ENCODE measurements at places on chromosomes 13 and 19.

GRCh38 chr13:49108196-49108595 is 111.9 kb upstream of the MLNR start:
- no peak for DNase-seq

- DNase-seq, result peak; percentile 43
Observed at GRCh38 chr13:43377973-43378372, 354.6 kb downstream of the DNAJC15 start.

- peak; percentile 78 for DNase-seq
Observed at GRCh38 chr19:7926021-7926726, at the start of gene CTXN1. Gene CTXN1, minus strand, starts transcription at chr19:7926135. Its CDS starts 597 bp downstream, at chr19:7925538.

- DNase-seq, result no peak
Observed at GRCh38 chr13:100044936-100045335, 44.0 kb upstream of the PCCA start.

DNA sequence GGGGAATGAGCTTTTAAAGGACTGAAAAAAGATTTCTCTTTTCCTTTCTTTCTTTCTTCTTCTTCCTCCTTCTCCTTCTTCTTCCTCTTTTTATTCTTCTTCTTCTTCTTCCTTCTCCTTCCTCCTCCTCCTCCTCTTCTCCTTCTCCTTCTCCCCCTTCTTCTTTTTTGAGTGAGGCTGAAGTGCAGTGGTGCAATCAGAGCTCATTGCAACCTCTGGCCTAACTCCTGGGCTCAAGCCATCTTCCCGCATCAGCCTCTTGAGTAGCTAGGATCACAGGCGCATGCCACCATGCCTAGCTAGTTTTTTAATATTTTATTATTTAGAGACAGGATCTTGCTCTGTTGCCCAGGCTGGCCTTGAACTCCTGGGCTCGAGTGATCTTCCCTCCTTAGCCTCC is 120.9 kb upstream of the KL start:
- no peak for DNase-seq

- no peak for DNase-seq
Observed at GRCh38 chr19:6988257-6988656, 33.0 kb downstream of the MBD3L2B start.

GRCh38 chr13:36051082-36051481 is 80.1 kb downstream of the DCLK1 start:
- DNase-seq, result no peak

- DNase-seq, result no peak
Observed at GRCh38 chr19:10661946-10662345, 7.8 kb downstream of the ILF3 start.

GRCh38 chr19:21143854-21144253 is 2.0 kb downstream of the ZNF431 start:
- DNase-seq, result no peak

DNA sequence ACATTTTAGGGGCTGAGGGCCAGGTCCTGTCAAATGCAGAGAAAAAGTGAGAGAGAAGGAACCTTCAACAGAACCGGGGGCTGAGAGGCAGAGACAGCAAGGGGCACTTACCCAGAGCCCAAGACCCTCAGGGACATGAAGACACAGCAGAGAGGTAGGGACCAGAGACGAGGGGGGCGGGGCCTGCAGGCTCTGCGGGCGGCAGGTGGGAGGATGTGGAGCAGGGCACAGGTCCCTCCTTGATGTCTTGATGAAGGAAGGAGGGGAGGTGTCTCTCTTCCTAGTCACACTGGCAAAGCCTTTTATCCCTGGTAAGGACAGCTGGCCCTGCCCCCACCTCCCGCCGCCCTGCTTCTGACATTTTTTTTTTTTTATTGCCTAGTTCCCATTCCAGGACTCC is at the start of gene KLK14:
Gene KLK14, minus strand, starts transcription at position 277 of the 400 bp plus-strand sequence. Its CDS starts 273 bp downstream, at position 4.
- DNase-seq, result no peak

- no peak for DNase-seq
Observed at GRCh38 chr13:95954266-95954665, 98.9 kb downstream of the UGGT2 start.

GRCh38 chr19:2274185-2274711 is 7.7 kb downstream of the PEAK3 start:
- peak; percentile 34 for DNase-seq

- DNase-seq, result peak; percentile 4
Observed at GRCh38 chr13:39874331-39875053, 219.0 kb downstream of the COG6 start.

DNA sequence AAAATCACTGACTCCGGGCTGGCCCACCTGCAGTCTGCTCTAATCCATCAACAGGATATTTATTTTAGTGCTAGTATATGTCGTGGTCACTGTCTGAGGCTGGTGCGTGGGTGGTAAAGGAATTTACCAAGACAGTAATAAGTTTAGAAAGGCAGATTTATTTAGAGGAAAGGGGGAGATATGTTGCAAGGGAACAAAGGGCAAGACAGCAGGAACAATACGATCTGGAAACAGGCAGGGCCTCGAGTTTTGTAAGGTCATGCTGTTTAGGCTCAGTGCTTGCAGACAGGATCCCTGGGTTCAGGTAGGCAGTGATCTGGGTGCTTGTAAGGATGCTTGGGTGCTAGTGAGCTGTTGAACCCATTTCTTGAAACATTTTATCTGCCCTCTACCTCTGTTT is 748.2 kb upstream of the SLITRK5 start:
- DNase-seq, result no peak

DNA sequence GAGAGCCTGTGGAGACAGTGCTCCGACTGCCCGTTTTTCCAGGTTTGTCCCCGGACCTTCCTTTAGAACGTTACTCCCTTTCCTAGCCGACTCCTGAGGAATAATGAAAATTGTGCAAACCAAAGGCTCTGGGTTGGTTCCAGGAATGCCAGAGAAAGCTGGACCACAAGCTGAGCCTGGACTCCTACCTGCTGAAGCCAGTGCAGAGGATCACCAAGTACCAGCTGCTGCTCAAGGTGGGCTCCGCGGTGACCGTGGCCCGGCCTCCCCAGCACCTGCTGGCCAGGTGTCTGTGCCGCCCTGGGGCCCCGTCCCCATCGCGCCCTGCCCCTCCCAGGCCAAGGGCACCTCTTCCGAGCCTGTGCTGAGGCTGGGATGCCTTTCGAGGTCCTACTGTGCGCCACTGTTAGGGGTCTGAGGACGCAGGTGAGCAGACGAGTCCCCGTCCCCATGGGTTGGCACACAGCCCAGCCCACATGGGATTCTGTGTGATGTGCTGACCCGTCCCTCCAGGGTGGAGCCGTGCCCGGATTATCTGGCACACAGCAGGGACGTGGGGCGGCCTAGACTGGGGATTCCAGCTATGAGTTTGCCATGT is 20.5 kb upstream of the F7 start:
- DNase-seq, result no peak

GRCh38 chr13:54029226-54029625 is 1000.6 kb downstream of the OLFM4 start:
- no peak for DNase-seq

GRCh38 chr13:28872427-28873176 is 52.5 kb downstream of the MTUS2 start:
- no peak for DNase-seq

DNA sequence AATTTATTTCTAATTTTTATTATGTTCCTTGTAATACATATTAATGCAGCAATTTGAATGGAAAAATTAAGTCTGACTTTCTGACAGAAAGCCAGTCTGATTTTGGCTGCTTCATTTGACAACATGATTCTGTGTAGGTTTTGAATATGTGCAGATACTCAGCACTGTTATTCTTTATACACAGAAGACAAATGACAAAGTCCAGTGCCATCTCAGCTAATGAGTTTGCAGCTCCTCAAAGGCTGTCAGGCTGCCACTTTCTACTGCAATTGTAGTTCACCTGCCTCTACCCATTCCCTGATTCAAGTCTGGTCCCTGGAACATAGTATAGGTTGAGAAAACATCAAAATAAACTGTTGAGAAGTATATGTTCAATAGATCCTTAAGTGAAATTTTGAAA is 2.9 kb upstream of the CHAMP1 start:
- no peak for DNase-seq

DNA sequence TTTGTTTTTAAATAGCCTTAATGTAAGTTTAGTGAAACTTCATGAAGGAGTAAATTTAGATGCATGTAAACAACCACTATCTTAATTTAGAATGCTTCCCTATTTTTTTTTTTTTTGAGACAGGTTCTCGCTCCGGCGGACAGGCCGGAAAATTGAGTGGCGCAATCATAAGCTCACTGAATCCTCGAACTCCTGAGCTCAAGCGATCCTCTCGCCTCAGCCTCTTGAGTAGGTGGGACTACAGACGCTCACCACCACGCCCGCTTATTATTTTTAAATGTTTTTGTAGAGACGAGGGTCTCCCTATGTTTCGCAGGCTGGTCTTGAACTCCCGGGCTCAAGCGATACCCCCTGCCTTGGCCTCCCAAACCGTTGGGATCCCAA is 1.6 kb downstream of the TEX30 start:
- no peak for DNase-seq

- DNase-seq, result no peak
Observed at GRCh38 chr13:100510208-100510957, 78.2 kb downstream of the GGACT start.

DNA sequence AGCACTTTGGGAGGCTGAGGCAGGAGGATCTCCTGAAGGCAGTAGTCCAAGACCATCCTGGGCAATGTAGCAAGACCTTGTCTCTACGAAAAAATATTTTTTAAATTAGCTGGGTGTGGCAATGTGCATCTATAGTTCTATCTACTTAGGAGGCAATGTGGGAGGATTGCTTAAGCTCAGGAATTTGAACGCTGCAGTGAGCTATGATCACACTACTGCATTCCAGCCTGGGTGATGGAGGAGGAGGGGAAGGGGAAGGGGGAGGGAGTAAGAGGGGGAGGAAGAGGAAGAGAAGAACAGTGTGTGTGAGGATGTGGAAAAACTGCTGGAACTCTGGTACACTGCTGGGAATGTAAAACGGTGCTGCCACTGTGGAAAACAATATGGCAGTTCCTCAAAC is 9.2 kb upstream of the CLIP3 start:
- DNase-seq, result peak; percentile 82

GRCh38 chr13:113058988-113059850 is 46.4 kb upstream of the F7 start:
- no peak for DNase-seq

DNA sequence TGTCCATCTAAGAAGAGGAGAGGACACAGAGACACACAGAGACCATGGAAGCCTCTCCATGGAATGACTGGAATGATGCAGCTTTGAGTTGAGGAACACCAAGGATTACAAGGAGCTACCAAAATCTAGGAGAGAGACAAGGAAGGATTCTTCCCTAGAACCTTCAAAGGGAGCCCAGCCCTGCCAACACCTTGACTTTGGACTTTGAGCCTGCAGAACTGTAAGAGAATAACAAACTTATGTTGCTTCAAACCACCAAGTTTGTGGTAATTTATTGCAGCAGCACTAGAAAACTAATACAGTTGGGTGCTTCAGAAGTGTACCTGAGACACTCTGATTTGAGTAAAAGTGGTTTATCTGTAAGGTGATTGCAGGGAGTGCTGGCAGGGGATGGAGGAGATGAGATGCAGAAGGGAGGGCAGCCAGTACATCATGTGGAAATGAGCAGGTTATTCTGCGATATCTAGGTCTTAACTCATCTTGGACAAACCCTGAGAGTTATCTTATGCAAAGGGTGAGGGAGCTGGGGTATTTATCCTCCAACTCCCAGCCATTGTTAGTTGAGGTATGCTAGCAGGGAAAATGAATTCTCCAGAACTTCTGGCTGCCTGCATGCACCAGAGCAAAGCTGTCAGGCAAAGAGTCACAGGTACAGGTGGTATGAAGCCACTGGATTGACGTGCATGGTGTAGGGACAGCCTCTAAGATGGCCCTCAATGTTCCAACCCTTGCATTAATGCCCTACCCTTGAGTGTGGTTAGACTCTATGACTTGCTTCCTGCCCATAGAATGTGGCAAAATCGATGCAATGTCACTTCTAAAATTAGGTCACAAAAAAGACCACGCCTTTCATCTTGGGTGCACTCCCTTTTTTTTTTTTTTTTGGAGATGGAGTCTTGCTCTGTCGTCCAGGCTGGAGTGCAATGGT is 31.3 kb upstream of the ADGRL1 start:
- no peak for DNase-seq

- no peak for DNase-seq
Observed at GRCh38 chr19:9914001-9914314, 22.4 kb downstream of the OLFM2 start.

DNA sequence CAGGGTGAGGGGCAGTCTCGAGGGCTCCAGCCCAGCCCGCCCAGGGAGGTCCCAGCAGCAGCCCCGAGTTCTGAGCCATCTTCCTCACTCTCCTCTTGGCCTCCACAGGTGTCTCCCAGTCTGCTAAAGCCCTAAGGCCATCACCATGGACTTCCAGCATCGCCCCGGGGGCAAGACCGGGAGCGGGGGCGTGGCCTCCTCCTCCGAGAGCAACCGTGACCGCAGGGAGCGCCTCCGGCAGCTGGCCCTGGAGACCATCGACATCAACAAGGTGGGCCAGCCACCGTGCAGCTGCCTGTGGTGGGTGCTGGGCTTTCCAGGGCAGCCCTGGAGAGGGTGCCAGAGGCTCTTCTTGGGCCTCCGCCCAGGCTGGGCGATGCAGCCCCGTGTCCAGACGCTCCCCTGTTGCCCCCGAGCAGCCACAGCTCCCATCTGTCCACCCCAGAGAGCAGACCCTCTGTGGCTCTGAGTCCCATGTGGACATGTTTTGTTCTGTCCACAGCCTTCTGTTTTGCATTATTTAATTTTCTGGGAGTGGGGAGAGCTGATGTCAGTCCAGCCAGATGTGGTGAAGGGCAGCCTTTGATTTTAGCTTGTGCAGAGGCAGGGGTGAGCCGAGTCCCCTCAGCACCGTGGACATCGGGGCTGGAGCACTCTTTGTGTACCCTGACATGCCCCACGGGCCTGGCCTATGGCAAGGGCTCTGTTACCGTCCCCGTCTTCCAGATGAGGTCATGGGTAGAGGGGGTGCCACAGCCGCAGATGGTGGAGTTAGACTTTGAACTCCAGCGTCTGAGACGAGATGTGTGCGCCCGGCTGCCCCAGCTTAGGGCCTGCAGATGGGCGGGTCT is 5.6 kb upstream of the AMH start:
- no peak for DNase-seq

GRCh38 chr13:109383683-109384082 is 402.7 kb downstream of the IRS2 start:
- DNase-seq, result peak; percentile 82

GRCh38 chr19:18098891-18099622 is 1.5 kb downstream of the MAST3 start:
- DNase-seq, result no peak

GRCh38 chr19:18320865-18321733 is 1.8 kb downstream of the LSM4 start:
- DNase-seq, result no peak

GRCh38 chr19:43534305-43534815 is 1.4 kb downstream of the ZNF575 start:
- DNase-seq, result no peak
